ENCODE measurements at places on chromosomes 11 and 22.

DNA sequence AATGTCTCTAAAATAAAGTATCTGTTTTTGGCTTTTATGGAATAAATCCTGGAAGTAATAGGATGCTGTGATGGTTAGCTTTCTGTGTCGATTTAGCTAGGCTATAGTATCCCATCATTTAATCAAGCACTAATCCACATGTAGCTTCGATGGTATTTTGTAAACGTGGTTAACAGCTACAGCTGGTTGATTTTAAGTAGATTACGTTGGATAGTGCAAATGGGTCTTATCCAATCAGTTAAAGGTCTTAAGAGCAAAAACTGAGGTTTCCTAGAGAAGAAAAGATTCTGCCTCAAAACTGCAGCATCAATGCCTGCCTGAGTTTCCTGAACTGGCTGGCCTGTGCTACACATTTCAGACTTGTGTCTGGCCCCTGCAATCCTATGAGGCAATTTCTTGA is 314.2 kb upstream of the SORL1-AS1 start:
- DNase-seq = no peak

GRCh38 chr22:27551402-27551801 is 250.2 kb downstream of the MN1 start:
- DNase-seq = no peak

DNA sequence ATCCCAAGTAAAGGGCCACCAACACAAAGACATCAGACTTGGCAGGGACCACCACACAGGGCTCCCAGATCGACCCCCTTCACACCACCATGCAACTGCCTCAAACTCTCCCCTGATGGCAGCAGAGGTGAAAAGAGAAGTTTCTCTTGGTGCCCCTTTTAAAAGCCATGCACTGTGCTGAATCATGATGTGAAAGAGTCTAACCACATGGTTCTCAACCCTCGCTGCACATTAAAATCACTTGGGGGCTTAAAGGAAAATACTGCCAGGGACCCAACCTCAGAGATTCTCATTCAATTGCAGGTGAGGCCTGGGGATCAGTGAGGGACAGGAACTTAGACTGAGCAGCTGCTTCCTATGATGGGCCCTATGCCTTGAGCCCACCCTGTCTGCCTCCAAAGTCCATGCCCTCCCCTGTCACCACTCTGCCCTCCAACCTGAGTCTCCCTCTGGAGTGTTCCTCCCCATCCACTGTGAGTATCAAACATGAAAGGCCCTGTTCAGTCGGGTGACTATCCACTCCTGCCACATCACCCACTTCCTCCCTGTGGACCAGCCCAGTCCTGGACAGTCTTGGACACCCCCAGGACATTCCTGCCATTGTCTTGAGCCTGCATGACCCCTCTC is 40.8 kb downstream of the PLEKHA7 start:
- no peak for DNase-seq

GRCh38 chr11:84922212-84922805 is 704.8 kb downstream of the DLG2 start:
- DNase-seq = no peak

GRCh38 chr22:24178502-24179440 is 2.5 kb upstream of the SUSD2 start:
- DNase-seq = no peak

- no peak for DNase-seq
Observed at GRCh38 chr11:113199866-113200265, 114.5 kb upstream of the TTC12 start.

DNA sequence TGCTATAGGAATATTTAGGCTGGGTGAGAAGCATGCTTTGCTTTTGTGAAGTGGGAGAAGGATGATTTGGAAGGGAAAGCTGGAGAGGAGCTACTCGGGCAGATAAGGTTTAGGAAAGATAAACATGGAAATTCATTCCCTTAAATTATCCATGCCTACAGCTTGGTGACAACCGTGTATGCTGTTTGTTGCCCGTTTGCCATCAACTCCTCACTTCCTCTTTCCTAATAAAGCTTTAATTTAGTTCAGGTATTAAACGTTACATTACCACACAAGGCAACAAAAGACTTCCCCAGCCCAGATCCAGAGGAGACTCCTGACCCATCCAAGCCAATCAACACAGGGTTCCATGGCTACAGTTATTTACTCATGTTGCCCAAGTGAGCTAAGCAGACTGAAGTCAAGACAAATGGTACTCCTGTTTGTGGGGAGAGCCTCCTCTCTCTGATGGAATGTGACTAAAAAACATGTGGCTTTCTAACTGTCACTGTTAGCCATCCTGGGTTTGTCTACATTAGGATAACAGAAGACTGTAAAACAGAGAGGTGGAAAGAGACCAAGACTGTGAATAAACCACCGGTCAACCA is 101.7 kb upstream of the GRAMD1B start:
- no peak for DNase-seq

DNA sequence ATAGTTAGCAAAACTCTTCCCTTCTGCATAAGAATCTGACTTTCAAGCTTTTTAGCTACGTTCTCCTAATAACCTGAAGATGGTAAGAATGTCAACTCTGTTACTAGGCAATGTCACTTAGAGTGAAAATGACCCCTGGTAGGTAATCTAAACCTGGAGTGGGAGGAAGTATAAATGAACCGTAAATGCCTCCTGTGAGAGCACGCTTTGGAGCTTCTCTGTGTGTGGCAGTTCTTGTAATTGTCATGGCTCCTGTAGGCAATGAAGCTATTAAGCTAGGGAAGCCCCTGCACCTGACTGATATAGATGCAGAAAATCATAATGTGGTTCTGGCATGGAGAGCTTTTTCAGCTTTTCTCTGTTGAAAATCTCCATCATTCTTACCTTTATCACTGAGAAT is 29.4 kb downstream of the CALCA start:
- no peak for DNase-seq

GRCh38 chr22:47695176-47695575 is 932.7 kb downstream of the TBC1D22A start:
- no peak for DNase-seq

GRCh38 chr11:85391141-85391540 is 236.0 kb downstream of the DLG2 start:
- DNase-seq = no peak

- no peak for DNase-seq
Observed at GRCh38 chr22:39214383-39215069, 30.3 kb downstream of the PDGFB start.

GRCh38 chr11:85170184-85170583 is 457.0 kb downstream of the DLG2 start:
- DNase-seq = no peak

GRCh38 chr11:104152941-104153505 is 10.9 kb downstream of the PDGFD start:
- no peak for DNase-seq

GRCh38 chr11:30983143-30983542 is 386.4 kb downstream of the DCDC1 start:
- DNase-seq = no peak

GRCh38 chr11:134564472-134565200 is 152.6 kb upstream of the B3GAT1 start:
- DNase-seq = no peak

- no peak for DNase-seq
Observed at GRCh38 chr22:23774922-23775436, 2.3 kb downstream of the MMP11 start.

- DNase-seq = no peak
Observed at GRCh38 chr11:75851203-75851602, 36.2 kb downstream of the UVRAG start.

GRCh38 chr22:32887324-32887980 is 85.9 kb downstream of the TIMP3 start:
- no peak for DNase-seq

- peak; percentile 28 for DNase-seq
Observed at GRCh38 chr22:28791841-28792490, 8.4 kb downstream of the XBP1 start.

DNA sequence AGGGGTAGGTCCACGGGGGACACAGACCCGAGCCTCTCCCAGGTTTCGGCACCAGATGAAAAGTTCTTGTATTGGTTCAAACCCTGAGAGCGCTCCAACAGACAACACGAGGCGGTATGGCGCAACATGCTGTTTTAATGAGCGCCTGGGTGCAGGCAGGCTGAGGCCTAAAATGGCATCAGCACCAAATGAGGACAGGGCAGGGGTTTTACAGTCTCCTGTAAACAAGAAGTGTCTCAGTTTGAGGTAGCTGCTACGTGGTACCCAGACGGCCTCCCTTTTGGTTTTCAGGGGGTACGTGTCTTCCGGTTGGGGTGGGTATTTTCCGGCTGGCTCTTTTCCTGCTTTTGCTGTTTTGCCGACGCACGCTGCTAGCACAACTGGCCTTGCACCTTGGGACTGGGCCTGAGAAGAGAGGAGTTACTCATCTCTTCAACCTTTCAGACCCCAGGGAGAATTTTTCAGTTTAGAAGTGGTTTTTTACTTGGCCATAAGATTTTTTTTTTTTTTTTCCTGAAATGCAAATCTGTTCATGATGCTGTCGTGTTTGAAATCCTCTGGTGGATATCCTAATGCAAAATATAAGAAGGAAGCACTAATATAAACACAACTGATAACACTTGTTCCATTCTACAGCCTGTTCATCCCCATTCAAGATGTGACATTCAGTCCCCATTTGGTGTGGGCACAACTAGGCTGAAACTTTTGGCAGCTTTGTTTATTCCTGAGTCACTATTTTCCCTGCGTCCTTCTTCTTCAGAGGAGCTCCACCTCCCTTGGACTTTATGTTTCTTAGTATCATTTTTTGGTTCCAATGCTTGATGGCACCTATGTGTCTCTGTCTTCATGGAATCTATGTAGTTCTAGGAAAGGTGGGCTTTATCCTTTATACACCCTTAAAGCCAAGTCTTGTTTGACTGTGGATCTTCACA is 6.5 kb downstream of the PPFIBP2 start:
- no peak for DNase-seq

GRCh38 chr22:33747029-33747428 is 173.2 kb downstream of the LARGE1 start:
- DNase-seq = no peak

GRCh38 chr11:6721343-6721742 is 38.2 kb upstream of the MRPL17 start:
- no peak for DNase-seq

DNA sequence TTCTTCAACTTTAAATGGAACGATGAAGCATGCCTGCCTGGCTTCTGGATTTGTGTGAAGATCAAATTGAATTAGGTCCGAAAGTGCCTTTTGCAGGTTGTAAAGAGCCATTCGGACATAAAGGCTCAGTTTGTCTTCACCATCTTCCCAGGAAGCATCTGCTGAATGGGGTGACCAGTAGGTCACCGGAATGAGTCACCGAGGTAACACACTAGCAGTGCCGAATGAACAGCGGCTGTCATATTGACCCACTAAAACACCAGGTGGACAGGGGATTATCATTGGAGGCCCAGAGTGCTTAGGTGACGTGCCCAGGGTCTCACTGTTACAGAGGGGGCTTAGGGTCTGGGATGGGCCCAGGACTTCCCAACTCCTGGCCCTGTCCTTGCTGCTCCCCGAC is 43.1 kb upstream of the MYH9 start:
- DNase-seq = no peak

DNA sequence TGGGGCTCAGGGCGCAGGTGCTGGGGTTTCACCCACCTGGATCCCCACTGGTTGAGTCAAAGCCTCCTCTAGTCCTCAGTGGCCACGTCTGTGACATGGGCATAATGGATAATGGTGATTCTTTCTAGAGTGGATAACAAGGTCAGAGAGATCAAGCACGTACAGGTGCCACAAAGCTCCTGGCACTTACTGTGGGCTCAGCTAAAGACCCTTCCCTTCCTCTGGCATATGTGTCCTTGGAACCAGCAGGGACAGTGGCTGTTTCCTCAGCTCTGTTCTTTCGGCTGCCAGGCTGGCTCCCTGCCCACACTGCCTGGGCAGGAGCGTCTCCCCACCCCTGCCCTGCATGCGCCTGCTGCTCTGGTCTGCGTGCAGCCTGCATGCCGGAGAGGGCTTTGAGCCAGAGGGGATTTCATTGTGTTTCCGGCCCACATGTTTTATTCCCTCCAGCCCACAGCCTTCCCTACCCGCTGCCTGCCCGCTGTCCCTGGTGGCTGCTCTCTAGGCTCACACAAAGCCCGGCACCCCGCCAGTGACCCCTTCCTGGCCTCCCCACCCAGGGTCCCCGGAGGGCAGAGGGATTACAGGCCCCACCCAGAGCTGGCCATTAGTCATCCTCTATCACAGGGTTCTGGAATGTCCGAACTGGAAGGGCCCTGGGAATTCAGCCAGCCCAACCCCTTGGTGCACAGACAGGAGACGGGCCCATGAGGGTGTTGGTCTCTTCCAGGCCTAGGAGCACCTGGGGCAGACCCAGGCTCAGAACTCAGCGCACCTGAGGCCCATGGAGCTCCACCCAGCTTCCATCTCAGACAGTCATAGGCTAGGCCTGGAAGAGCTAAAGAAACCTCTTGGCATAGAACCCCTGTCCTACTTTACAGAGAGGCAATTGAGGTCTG is 55.3 kb upstream of the GCAT start:
- no peak for DNase-seq

DNA sequence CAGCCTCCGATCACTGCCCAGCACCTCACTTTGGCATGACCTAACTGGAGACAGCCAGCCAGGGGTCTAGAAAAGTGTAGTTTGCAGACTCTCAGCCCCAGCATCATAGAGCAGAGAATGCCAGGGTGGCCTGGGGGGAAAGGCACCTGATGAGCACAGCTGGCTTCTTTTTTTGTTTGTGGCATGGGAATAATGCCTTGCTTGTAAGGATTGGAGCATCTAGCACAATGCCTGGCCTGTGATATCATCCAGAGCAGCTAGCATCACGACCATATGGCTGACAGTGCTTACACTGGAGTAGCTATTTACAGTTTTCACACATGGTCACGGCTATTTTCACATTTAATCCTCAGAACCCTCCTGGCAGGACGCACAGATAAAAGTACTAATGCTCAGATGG is 594.8 kb upstream of the B3GAT1 start:
- no peak for DNase-seq

GRCh38 chr11:101812546-101812945 is 102.3 kb upstream of the CEP126 start:
- DNase-seq = no peak

- peak; percentile 81 for DNase-seq
Observed at GRCh38 chr11:78045851-78046485, 17.7 kb upstream of the THRSP start.

- DNase-seq = no peak
Observed at GRCh38 chr11:117271208-117271607, 19.9 kb upstream of the BACE1-AS start.

- no peak for DNase-seq
Observed at GRCh38 chr22:47854251-47854650, 1091.8 kb downstream of the TBC1D22A start.

All from NCI-H2227 treated with DMSO at 0.1 percent for 48 hours (cell line).